ENCODE measurements at places on chromosomes 12 and 14.

GRCh38 chr12:115926037-115926670, 351.3 kb downstream of the MED13L start:
- DNase-seq = no peak

- DNase-seq = no peak
Measured at GRCh38 chr12:28172434-28173030, 17.7 kb upstream of the CCDC91 start.

- no peak for DNase-seq
Measured at GRCh38 chr14:47366006-47366405, 309.4 kb downstream of the MDGA2 start.

GRCh38 chr14:73492043-73492552, 1.4 kb downstream of the RIOX1 start:
- no peak for DNase-seq

DNA sequence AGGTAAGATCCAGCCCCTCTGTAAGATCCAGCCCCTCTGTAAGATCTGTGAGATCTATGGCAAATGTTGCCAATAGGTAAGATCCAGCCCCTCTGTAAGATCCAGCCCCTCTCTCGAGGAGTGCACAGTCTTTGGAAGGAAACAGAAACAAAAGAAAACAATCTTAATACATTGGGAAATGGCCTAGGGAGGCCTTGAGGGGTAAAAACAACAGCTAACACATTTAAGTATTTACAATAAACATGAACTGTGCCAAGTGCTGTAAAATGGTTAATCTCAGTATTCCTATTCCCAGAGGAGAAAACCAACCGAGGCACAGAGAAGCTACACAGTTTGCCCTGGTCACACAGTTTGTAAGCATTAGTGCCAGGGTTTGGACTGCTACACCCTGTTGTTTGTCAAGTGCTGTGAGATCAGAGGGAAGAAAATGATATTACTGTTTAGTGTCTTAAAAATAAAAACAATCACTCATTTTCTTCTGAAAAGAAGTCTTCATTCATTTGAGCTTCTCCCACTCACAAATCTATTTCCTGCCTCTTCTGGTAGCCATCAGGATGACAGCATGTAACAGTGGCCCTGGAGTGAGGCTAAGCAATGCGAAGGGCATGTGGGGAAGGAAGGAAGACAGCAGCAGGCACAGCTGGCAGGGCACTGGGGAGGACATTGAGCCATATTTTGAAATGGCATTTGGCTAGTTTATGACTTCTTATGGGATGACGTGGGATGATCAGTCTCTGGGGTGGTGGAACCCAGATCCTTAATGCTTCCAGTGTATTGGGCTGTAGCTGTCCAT, 118.7 kb upstream of the PTPRQ start:
- DNase-seq = no peak

- no peak for DNase-seq
Measured at GRCh38 chr14:69682621-69683263, 71.3 kb downstream of the SUSD6 start.

- DNase-seq = no peak
Measured at GRCh38 chr14:105173901-105174894, 5.6 kb upstream of the JAG2 start.

GRCh38 chr14:83913476-83913875, 1616.5 kb upstream of the FLRT2 start:
- DNase-seq = no peak

GRCh38 chr14:72443991-72444441, 449.9 kb downstream of the DPF3 start:
- peak; percentile 23 for DNase-seq

GRCh38 chr12:4460761-4461160, 15.1 kb upstream of the FGF6 start:
- DNase-seq = no peak

- no peak for DNase-seq
Measured at GRCh38 chr14:73100334-73100733, 36.0 kb upstream of the PSEN1 start.

- DNase-seq = no peak
Measured at GRCh38 chr14:99685151-99685591, 1.1 kb downstream of the CYP46A1 start.

DNA sequence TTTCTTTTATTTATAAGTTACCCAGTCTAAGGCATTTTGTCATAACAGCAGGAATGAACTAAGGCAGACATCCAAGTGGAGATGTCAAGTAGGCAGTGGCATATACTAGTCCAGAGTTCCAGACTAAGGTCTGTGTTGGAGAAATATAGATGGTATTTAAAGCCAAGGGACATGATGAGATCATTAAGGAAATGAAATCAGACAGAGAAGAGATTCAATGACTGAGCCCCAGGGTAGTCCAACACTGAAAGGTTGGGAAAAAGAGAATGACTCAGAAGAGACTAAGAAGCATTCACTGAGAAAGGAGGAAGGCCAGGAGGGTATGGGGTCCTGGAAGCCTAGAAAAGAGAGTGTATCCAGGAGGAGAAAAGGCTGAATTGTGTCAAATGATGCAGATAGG, 442.2 kb upstream of the CCDC196 start:
- no peak for DNase-seq

DNA sequence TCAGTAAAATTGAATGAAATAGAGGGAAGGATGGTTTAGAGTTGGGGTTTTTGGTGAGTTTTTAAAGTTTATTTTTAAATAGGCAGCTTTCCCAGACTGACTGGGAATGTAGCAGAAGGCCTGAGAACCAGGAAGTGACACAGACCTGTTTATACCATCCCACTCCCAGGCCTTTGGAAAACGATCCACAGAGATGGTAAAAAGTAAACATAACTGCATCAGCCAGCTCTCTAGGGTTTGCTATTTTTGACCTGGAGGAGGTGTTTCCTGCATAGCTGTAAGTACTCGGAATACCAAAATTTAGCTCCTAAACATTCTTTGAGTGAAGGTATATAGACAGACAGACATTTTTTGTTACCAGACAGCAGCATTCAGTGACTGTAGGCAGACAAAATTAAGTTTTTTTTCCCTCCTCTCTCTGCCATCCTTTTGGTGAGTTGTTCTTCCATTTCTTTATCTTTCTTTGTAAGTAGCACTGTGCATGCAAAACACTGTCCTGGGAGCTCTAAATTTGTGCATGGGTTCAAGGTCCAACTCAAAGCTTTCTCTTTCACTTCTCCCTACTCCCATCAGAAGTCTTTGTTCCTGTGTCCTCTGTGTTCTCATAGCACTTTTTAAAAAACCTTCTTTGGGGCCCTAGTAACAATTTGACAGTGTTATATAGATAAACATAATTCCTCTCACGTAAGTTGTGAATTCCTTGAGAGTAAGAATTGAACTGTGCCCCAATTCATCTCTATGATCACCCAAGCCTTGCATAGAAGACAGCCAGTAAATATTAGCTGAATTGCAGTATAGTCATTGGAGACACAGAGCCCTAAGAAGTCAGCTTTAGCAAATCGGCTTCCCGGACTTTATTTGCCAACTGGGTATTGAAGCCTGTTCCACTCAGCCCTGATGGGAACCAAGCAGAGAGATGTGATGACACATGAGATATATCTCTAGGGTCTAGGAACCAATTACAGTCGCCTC, 37.4 kb downstream of the SUSD6 start:
- DNase-seq = no peak

DNA sequence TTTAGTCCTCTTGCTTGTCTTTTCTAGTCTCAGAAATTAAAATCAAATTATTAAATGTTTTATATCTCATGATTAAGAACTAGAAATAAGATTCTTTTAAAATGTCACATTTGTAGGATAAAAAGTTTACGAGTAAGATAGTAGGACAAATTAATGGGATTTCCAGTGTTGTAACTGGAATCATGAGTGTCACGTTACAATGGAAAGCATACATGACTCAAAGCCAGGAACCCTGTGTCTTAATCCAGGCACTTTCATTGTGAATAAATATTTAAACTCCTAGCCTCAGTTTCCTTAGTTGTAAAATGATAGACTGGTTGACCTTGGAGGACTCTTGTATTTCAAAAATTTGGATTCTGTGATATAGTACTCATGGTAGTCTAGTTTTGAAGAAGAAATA, 84.9 kb downstream of the MIA2 start:
- DNase-seq = no peak

- DNase-seq = no peak
Measured at GRCh38 chr12:62468935-62469334, 2.3 kb downstream of the MON2 start.

DNA sequence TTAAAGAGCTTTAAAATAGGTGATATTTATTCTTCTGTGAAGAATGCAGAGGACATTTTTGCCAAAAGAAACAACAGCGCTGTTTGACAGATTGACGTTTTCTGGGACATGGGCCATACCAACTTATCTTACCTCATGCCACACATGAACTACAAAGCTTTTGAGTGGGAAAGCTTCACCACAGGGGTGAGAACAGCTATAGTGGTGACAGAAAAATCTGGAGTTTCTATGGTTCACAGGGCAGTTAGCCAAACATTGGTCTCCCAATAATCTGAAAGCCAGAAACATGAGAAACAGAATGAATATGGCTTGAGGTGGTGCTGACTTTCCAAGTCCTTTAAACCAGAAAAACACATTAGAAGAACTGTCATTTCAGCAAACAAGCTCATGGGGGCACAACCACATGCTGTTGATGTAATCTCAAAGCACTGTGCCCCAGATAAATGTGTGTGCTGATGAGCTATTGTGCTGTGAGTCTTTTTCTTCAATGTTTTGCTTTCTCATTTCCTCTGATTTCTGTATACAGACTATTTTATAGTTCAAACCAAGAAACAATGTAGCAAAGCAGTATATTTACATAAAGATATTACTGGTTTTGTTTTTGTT, 905.4 kb downstream of the SLC16A7 start:
- DNase-seq = no peak

- no peak for DNase-seq
Measured at GRCh38 chr12:100553936-100554335, 19.5 kb upstream of the GAS2L3 start.

DNA sequence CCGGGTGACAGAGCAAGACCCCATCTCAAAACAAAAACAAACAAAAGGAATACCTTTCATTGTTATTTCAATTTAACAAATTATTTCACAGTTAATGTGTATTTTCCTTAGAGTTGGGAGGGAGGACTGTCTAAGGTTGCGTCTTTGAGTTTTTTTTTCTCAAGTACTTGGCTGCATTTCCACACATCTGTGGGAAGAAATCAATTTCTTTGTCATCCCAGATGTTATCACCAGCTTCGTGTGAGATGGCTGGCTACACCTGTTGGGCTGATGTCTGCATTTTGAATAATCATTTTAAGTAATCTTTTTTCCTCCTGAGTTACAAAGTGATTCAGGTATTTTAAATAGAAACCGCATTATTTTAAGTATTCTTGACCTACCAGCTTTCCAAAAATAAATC, 59.4 kb downstream of the EML1 start:
- no peak for DNase-seq

DNA sequence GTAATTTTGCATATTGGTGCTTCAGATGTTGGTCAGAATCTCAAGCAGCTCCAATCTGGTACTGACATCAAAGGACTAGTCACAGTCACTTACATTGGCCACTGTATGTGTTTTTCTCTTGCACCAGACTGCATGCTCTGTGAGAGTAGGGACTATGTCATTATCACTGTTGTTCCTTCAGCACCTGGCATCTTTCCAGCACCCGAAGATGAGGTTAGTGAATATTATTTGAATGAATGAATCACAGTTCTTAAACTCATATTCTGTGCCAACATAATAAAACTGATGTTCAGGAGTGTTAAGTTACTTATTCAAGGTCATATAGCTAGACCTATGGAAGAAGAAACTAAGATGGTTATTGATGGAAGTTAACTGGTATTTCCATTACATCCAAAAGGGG, 204.5 kb upstream of the TBX3 start:
- no peak for DNase-seq

DNA sequence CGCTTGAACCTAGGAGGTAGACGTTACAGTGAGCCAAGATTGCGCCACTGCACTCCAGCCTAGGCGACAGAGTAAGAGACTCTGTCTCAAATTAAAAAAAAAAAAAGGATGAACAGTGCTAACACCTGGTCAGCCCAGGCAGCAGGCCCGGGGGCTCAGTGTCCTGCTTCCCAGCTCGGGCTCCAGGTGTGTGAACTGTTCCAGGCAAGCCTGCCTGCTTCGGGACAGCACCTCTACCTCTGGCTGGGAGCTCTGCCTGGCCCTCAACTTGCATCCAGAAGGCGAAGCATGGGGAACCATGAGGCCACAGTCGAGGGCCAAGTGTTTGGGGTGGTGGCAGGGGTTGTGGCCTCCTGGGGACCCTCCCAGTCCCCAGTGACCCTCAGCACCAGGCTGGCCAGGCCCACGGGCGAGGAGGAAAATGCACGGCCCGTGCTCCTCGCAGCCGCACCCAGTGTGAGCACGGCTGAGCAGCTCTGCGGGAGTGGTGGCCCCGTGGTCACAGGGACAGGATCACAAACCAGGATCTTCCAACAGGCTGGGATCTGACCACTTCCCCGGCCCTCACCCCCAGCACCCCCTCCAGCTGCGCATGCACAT, 15.5 kb downstream of the CDCA4 start:
- DNase-seq = no peak

GRCh38 chr12:131990066-131990979, 40.6 kb downstream of the EP400 start:
- DNase-seq = no peak

Measured in stimulated activated CD4-positive, alpha-beta T cell treated with anti-CD3 and anti-CD28 coated beads, Interleukin-4, amount 100 ng/mL, for 48 hours (primary cell).